ENCODE measurements at places on chromosomes 7 and 10. TPM values are rescaled to one million over a fixed set of nuclear protein-coding genes. Genes with fewer than 3 reads are reported as not detected.

GRCh38 chr7:68571286-68571685, 1027.0 kb upstream of the AUTS2 start:
- no peak for DNase-seq

DNA sequence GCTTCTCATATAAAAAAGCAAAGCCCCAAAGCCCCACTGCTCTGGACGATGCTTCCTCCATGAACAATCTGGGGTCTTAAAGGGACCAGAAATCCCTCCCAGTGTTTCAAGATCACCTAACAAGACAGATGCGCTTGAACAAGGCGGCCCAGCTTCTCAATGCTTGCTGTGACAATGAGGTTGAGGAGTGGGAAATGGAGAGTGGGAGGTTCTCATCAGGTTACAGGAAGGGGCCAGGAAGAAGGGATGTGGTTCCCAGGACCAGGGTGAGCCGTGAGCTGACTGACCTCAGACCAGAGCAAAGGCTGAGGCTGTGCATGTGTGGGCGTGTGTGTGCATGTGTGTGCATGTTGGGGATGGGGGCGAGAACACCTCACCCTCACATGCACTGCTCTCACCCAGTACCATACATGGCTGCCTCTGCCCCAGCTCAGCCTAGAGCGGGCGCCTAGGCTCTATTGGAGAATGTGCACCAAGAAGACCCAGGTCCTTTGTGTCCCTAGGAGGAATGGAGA, 220.8 kb upstream of the GPR26 start:
- DNase-seq: no peak

DNA sequence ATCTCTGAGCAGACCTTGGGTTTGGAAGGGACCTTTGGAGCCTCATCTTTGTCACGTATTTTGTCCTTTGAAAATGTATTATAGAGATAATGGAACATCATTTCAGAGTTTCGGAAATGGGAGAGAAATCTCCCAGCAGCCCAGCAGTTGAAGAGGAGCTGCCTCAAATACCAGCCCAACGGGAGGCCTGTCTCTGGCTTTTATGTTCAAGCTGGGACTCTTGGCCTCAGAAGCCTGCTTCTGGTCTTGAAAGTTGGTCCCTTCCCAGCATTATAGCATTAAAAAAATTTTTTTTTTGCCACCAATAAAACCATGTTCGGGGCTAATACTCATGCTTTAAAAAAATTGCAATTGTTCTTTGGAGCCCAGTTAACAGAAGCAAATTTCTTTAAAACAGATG, 73.4 kb upstream of the CTBP2 start:
- DNase-seq: no peak

GRID1 gene
- 0.03 TPM for total RNA-seq

GRCh38 chr10:59143544-59143943, 32.9 kb upstream of the PHYHIPL start:
- no peak for DNase-seq

NPSR1 gene
- total RNA-seq: not detected

DNA sequence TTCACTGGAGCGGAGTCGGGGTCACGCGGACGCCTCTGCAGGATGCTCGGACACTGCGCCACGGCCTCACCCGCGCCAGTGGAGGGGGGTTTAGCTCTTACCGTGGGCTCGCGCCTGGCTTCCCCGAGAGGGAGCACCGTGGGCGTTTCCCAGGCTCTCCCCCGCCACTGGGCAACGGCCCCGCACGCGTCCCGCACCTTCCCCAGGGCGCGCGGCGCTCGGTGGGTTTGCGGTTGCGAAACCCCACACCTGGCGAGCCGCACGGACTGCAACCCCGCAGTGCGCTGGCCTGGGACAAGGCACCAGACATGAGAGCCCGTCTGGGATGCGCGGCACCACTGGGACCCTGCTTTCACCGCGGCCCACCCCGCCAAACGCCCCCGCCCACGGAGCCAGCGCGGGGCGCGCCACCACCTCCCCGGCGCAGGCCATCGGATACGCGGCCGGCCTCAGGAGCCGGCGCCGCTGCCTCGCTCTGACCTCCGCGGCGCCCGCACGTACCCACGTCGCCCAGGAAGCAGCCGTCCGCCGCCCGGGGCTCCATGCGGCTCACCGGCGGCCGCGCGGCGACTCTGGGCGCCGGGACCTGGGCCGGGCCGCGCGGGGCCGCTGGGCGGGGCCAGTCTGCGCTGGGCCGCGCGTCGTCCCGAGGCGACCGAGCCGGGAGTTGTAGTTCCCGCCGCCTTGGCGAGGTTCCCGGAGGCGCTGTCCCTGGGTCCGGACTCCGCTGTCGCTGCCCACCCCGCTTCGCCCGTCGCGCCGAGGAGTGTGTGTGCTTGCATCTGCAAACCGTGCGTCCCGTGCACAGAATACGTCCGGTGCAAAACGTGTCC, at the start of gene ASB13:
Gene ASB13, minus strand, starts transcription at position 588 of the 833 bp plus-strand sequence. Its CDS starts 44 bp downstream, at position 544.
- no peak for DNase-seq

DNA sequence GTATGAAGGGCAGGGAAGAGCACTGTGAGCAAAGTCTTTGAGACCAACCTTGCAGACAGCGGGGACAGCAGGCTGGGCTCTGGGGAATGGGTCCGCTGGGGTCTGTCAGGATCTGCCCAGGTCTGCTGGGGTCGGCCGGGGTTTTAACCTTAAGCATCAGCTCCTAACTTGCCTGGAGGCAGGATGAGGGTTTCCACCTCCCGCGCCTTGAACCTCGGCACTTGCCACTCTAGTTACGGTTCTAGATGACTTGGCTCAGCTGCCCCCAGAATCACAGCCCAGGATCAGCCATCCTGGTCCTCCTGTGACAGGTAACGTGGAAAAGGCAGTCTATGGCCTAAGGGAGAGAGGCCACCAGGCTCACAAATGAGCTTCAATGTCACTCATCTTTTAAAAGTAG, 50.4 kb upstream of the CACUL1 start:
- DNase-seq: no peak

DNA sequence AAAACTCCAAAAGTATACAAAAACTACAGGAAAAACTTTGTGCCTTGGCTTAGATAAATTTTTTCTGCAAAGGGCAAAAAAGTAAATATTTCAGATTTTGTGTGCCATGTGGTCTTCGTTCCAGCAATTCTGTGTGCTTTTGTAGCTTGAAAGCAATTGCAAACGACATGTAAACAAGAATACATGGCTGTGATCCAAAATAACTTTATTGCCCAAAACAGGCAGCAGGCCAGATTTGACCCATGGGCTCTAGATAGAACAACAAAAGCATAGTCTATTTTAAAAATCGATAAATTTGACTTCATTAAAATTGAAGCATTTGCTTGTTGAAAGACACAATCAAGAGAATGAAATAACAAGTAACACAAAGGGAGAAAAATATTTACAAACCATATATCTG, 336.6 kb downstream of the HPSE2 start:
- DNase-seq: no peak

PALD1 gene
- 2.6 TPM for total RNA-seq

MEOX2 gene
- total RNA-seq: 3.2 TPM

GRCh38 chr7:129315960-129316359, 91.1 kb downstream of the AHCYL2 start:
- DNase-seq: no peak

- DNase-seq: no peak
These were observed 35.6 kb upstream of the TCF7L2 start for GRCh38 chr10:112914288-112914952.

DNA sequence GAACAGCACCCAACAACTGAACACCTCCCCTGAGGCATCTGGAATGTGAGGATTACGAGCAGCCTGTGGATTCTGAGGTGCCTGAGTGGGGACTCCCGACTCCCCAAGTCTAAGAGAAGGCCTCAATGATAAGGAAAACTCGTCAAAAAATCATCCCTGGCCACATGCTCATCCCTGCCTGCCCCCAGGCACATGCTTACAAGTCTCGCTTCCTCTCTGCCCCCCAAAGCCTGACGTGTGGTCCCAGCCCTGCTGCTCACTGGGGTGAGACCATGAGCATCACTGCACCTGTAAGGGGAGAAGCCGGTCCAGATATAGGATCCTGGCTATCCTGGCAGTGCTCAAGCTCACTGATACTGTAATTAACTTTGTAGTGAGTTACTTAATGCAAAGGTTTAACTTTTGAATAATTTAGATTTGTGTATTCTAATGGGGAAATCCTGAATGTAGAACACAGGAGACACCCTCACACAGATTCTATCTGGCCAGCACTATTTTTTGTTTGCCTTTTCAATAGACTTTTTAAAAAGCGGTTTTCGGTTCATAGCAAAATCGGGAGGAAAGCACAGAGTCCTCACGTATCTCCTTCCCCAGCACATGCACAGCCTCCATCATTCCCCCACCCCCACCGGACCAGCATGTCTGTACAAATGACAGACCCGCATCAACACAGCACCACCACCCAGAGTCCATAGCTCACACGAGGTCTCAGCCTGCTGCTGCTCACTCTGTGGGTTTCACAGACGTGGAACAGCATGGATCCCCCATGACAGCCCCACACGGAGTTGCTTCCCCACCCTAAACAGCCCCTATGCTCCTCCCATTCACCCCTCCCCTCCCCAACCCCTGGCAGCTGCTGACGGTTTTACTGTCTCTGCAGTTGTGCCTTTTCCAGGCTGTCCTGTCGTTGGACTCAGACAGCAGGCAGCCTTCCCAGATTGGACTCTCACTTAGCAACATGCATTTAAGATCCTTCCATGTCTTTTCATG, 167.9 kb downstream of the DIP2C start:
- no peak for DNase-seq

FAM204A gene
- total RNA-seq: 8.9 TPM

PLXDC2 gene
- total RNA-seq: 43.1 TPM

DNA sequence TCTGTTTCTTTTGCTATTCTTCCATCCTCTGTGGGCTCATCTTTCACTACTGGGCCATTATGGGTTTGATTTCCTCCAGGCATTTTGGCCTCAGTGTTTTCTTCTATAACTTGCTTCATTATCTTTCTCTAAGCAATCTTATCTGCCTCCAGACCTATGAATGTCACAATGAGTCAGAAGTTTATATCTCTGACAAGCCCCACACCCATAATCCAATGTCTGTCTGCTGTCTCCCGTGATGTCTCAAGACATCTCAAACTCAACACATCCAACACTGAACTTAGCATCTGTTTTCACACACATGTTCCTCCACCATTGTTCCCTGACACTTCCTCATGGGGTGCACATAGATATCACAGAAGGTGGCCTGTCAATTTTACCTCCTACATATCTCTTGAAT, 46.7 kb upstream of the RHOBTB1 start:
- no peak for DNase-seq

GRCh38 chr7:45983720-45984255, 62.7 kb upstream of the IGFBP3 start:
- DNase-seq: no peak

SYT15B gene
- total RNA-seq: 4.9 TPM

Measured in esophagus squamous epithelium (tissue), 5 donors.